ENCODE measurements at places on chromosomes 6 and 20. TPM values are rescaled to one million over a fixed set of nuclear protein-coding genes. Genes with fewer than 3 reads are reported as not detected.

KIF6 gene
- polyA plus RNA-seq, result 1.3 TPM

MLN gene
- not detected for polyA plus RNA-seq

MOXD1 gene
- 3.2 TPM for polyA plus RNA-seq

GSTA3 gene
- not detected for polyA plus RNA-seq

SLC13A3 gene
- 2.8 TPM for polyA plus RNA-seq

ZBTB46 gene
- 12.6 TPM for polyA plus RNA-seq

All from muscle of arm (tissue), 14 donors.